NCI-H1417 treated with DMSO at 0.1 percent for 48 hours (cell line): ENCODE measurements at places on chromosomes 3 and 15.

GRCh38 chr3:30286007-30286669, 320.3 kb upstream of the TGFBR2 start:
- DNase-seq: no peak

DNA sequence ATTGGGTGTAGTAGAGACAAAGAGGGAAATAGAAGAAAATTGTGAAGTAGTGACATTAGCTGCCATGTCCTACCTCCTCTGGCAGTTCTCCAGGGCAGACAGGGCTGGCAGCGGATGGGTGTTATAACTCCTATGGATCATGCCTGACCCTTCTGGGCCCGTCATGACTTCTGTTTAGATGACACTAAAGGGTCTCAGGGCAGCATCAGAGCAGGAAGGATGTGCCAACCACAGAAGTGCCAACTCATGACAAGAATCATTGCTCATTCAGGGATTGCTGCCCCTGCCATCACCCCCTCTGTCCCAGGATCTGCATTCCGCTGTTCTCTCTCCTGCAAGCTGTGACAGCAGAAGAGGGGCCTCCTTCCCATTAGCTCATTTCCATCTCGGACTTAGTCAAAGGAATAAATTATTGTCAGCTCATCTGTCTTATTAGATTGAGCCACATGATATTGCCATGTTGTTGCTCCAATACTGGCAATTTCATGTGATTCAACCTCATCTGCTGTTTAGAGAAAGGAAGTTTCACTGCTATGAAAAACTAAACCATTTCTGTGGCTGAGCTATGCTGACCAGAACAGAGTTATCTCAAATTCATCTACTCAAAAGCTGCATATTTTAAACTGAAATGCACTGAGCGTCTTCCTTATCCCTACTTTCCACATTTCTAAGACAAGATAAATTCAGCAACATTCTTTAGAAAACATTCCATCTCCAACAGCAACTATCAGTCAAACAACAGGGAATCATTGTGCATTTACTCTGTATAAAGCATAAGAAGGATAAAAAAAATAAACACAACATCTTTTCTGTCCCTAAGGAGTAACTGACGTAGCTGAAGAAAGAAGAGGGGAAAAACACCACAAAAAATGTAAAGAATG, 271.6 kb downstream of the FHIT start:
- no peak for DNase-seq

GRCh38 chr3:179898024-179898423, 138.7 kb downstream of the PEX5L start:
- no peak for DNase-seq

GRCh38 chr3:134652886-134653630, 2.2 kb upstream of the KY start:
- no peak for DNase-seq

DNA sequence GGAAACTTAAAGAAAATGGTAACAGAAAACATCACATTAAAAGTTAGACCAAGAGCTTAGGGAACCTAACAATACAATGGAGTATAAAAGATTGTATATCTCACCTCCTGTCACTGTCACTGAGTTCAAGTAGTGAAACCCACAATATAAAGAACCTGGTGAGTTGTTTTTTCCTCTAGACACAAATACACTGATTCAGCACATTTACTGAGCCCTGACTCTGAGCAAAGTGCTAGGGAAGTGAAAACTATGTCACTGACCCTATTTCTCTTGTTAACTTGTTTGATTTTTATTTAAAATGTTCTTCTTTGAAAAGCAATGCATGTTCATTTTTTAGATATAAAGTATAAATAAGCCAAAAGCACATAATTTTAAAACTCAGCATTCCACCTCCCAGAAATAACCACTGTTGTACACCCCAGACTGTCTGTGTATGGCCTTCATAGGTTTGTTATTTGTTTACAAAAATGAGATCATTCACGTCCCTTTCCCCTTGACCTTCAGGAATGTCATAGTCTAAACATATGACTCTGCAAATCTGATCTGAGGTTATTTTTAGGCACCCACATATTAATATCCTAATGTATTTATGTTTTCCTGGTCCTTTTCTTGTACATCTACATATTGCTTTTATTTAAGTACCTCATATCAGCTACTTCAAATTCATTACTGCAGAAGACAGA, 69.2 kb upstream of the CSTA start:
- no peak for DNase-seq

DNA sequence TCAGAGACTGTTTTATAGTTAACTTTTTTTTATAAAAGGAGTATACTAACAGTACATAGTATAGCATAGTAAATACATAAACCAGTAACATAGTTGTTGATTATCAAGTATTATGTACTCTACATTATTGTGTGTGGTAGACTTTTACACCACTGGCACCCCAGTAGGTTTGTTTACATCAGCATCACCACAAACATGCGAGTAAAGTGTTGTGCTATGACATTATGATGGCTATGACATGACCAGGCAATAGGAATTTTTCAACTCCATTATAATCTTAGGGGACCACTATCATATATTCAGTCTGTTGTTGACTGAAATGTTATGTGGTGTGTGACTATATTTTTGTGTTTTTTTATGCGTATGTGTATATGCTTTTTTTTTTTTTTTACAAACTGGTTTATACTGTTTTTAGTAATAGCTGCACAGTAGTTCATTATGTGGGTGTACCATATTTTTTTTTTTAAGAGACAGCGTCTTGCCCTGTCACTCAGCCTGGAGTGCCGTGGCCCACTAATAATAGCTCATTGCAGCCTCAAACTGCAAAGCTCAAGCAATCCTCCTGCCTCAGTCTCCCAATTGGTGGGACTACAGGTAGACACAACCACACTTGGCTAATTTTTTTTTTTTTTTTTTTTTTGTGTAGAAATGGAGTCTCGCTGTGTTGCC, 1.9 kb downstream of the CAPN7 start:
- no peak for DNase-seq

DNA sequence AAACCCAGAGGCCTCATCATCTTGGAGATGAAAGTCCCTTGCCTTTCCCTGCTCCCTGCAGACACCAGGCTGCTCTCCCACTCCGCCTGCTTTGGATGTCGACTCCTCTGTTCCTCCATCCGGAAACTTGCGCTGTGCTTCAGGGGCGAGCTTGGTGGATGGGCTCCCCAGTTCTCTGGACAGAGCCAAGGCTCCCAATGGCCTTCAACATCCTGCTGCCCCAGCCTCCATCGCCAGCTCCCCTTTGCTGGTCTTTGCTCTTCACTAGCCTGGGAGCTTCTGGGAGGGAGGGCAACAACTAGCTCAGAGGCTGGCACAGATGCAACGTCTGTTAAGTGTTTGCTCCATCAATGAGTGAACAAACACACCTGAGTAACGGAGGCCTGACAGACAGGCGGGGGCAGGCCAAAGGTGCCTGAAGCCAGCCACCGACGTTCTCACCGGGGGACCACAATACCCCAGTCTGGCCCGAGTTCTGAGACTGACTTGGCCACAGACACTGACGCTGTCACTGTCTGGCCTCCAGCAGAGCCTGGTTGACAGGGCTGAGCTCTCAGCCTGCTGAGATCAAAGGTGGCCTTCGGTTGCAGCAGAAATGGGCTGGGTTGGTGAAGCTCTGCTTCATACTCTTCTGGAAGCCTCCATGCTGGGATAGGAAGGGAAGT, 39.0 kb downstream of the RGMA start:
- DNase-seq: no peak

GRCh38 chr3:53123953-53124352, 6.3 kb downstream of the RFT1 start:
- DNase-seq: no peak

DNA sequence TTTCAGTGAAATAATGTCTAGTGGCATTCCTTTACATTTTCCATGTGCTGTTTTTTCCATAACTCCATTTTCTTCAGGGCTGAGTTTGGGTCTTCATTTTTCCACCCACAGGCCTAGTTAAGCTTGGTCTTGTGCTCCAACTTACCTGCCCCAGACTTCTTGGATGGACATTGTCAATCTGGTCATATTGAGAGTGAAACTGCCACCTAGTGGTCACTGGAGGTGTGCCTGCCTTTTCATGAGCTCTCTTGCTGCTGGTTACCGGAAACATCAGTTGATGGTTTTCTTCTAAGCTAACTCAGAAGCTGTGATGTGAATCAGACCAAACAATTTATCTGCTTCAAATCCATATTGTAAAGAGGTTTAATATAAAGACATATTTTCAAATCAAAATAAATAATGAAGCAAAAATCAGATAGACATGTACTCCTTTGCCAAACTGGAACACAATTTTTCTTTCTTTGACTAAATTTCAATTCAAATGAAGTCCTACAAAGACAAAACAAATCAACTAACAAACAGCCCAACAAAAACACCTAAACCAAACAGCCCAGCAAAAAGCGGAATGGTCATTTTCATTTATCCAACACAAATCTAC, 135.1 kb upstream of the RASGRP1 start:
- no peak for DNase-seq

DNA sequence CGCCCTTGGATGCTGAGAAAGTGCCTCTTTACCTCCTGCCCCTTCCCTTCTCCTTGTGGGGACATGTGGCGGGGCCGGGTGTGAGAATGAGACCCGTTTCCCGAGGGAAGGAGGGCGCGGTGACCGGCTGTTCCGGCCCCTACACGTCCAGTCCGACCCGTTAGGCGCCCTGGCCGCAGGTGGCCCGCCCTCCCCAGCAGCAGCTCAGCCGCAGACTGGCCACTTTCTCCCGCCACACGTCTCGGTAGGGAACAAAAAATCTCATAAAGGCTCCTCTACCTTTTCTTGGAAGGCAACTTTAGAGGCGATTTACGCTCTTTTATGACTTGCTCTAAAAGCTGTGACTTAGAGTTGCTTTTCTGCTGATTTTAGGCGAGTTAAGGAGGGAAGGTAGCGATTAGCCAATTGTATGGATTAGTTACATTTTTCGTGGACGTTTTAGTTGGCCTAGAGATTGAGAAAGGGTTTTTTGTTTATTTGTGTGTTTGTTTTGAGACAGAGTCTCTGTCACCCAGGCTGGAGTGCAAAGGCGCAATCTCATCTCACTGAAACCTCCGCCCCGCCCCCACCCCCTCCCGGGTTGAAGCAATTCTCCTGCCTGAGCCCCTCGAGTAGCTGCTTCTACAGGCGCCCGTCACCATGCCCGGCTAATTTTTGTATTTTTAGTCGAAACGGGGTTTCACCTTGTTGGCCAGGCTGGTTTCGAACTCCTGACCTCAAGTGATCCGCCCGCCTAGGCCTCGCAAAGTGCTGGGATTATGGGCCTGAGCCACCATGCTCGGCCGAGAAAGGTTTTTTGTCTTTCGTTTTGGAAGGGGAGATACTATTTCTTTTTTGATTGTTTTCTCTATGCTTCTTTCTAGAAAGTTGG, 8.3 kb upstream of the PGPEP1L start:
- DNase-seq: no peak

- DNase-seq: peak; percentile 62
Measured at GRCh38 chr3:160707187-160707794, 30.3 kb downstream of the ARL14 start.

GRCh38 chr3:50533316-50533715, 29.9 kb upstream of the CACNA2D2 start:
- no peak for DNase-seq

- DNase-seq: no peak
Measured at GRCh38 chr3:150613034-150613433, 9.9 kb downstream of the SELENOT start.

DNA sequence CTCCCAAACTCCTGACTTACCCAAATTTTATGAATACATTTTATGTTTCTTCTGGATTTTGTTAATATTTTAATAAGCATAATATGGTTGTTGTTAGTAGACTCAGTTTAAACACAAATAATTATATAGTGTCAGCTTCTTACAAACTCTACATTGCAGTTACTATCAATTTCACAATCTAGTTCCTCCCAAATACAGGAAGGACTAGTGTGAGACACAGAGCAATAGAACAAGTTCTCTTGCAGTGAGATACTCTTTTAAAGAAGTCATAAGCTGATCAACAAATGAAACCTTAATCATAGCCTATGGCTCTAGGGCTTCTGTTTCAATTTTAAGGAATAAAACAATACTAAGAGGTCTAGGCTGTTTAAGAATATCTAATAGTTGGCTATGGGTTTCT, 86.1 kb downstream of the SAMMSON start:
- no peak for DNase-seq

DNA sequence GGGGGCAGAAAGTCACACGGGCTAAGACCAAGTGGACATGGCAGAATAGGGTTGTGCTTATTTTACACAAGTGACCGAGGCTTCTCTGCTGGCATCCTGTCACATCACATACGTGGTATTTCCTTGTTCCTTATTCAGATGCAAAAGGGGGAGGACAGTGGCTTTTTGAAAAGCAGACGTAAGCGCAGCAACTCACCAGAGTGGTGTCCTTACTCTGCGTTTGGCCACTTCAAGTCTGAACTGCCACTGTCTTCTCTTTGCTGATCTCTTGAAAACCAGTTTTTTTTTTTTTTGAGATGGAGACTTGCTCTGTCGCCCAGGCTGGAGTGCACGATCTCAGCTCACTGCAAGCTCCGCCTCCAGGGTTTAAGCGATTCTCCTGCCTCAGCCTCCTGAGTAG, 113.2 kb downstream of the SOX2 start:
- no peak for DNase-seq

- DNase-seq: no peak
Measured at GRCh38 chr15:90035840-90036230, 34.7 kb downstream of the ZNF710 start.

DNA sequence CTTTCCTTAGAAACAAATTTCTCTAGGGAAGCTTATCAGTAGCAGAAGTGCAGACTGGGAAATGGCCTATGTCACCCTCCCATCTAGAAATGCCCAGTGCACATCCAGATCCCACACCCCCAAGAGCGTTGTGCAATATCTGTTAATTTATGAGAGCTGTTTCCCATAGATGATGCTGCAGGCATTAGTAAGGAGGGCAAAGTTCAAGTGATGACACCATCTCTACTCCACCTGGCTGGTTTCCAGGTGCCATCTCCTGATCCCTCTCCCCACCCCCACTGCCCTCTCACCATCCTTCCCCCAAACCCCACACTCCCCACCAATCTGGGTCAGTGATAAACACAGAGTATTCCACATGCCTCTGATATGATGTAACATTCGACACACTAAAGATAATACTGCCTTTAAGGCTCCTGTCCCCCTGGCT, 39.4 kb downstream of the AGTR1 start:
- no peak for DNase-seq

DNA sequence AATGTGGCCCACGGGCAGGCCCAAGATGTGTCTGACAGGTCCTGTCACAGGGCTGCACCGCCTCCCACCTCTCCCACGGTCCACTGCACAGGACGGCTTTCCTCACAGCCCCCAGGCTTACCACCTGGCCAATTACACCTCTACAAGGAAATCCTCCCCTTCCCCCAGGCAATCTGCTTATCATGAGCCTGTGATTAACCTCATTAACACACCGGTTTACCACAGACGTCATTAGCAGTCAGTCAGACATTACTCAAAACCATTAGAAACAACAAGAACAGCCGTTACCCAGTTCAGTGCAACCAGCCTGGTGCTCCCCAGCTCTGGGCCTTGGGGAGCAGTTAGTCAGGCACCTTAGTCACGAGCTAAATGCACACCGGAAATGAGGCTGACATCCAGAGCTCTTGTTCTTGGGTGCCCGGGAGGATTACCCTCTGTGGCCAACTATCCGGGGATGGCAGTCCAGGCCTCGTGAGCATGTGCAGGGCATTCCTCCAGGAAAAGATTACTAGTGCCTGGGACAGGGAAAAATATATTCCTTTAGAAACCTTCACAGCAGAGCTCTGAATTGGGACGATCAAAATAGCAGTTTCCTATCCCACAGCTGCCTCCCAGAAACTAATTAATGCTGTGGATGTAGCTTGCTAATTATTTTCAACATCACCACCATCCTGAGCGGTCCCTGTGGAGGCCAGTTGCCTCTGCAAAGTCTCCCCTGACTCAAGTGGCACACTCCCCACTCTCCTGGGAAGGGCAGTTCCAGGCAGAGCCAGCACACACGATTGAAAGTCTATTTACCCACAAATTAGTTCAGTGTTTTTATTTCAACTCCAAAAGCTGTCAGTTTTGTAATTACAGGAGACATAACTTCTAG, 117.4 kb upstream of the ZBED2 start:
- DNase-seq: peak; percentile 70
